ENCODE measurements at places on chromosomes 12 and 14. TPM values are rescaled to one million over a fixed set of nuclear protein-coding genes. Genes with fewer than 3 reads are reported as not detected.
A peak's percentile ranks its signal among the peaks of the same experiment; 100 is the strongest.

DNA sequence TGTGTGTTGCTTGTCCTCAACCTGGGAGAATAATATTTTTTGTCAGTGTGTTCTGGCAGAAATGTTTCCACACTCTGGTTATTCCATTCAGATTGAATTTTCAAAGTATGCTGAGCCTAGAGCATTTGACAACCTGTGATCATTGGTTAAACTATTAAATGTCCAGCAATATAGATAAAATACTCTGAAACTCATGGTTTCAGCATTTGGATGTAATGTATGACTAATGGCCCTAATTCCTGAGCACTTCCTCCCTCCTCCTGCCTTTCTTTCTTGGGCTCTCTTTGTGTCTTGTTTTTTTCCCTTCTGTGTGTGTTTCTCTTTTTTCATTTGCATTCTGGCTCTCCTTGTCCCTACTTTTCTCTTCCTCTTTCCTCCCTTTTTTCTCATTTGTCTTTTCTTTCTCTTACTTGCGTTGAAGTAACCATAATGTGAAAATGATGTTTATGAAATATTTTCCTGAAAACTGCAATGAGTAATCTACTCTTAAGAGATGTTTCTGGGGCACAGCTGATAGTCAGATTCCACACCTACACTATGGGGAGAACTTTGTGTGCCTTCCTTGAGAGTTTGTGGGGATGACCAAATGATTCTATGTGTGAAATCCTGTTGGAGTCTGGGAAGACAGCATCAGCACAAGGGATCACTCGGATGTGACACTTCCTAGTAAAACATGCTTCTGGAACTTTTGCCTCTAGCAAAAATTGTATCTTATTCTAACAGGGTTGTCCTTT is 74.6 kb downstream of the FRMD6 start:
- H3K27ac ChIP-seq: no peak overlapping the region
- peaks cover 36% of the 10 kb centered on the region for H3K36me3 ChIP-seq
- no peaks in the 10 kb centered on the region for H3K27me3 ChIP-seq
- DNase-seq: no peak

Gene ZDHHC22
- total RNA-seq: not detected

- no peaks in the 10 kb centered on the region for H3K27me3 ChIP-seq
- H3K4me1 ChIP-seq: no peaks in the 10 kb centered on the region
Observed at GRCh38 chr12:67472539-67472938, 176.0 kb upstream of the DYRK2 start.

Gene DDN
- total RNA-seq: not detected

- H3K4me1 ChIP-seq: no peaks in the 10 kb centered on the region
- no peak for DNase-seq
- H3K4me3 ChIP-seq: no peak overlapping the region
- H3K36me3 ChIP-seq: no peaks in the 10 kb centered on the region
- no peaks in the 10 kb centered on the region for H3K27me3 ChIP-seq
Observed at GRCh38 chr12:78787576-78787975, 77.0 kb upstream of the SYT1 start.

Gene LBHD2
- total RNA-seq: not detected

- DNase-seq: no peak
- H3K27me3 ChIP-seq: no peaks in the 10 kb centered on the region
- no peak overlapping the region for H3K4me3 ChIP-seq
- peaks cover 9% of the 10 kb centered on the region for H3K4me1 ChIP-seq
- no peaks in the 10 kb centered on the region for H3K36me3 ChIP-seq
Observed at GRCh38 chr14:36070720-36071043, 105.8 kb downstream of the PTCSC3 start.

DNA sequence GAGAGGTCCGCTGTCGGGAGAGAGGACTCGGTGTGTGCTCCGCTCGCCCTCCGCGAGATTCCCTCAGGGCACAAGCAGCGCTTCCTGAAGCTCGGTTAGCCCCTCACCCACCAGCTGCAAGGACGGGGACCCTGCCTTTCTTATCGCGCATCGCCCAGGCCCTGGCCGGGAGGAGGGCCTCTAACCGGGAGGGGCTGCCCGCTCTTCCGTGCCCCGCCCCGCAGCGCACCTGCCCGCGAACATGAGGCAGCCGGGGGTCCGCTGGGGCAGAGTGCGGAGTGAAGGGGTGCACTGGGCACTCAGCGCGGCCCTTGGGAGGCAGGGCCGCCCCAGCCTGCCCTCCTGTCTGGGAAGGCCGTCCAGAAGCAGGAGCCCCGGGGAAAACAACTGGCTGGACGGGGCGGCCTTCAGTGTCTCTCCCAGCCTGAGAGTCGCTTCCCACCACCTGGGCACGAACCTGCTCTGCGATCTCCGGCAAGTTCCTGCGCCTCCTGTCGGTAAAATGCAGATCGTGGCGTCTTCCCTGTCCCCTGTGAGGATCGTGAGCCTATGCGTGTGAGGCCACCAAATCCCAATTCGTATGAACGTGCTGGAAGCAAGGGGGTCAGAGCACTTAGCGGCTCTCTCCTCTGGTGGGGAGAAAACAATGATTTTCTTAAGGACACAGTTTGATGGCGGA is 28.0 kb upstream of the ADIPOR2 start:
- H3K4me1 ChIP-seq: peaks cover 53% of the 10 kb centered on the region
- peak; percentile 80 for DNase-seq
- H3K4me3 ChIP-seq: peak overlapping the region; percentile 19
- H3K27ac ChIP-seq: peak overlapping the region; percentile 76
- no peaks in the 10 kb centered on the region for H3K27me3 ChIP-seq
- H3K36me3 ChIP-seq: no peaks in the 10 kb centered on the region

Gene GALNT9
- not detected for total RNA-seq

Gene KRT79
- 3.9 TPM for total RNA-seq

Gene CACNB3
- 23.5 TPM for total RNA-seq
